ENCODE measurements at places on chromosomes 1 and 21.
A peak's percentile ranks its signal among the peaks of the same experiment; 100 is the strongest.

- no peak for DNase-seq
Observed at GRCh38 chr1:220879509-220880361, 492 bp downstream of the HLX start.

GRCh38 chr1:90114521-90115141 is 119.7 kb downstream of the ZNF326 start:
- DNase-seq, result no peak

GRCh38 chr1:8155528-8156186 is 129.5 kb upstream of the ERRFI1 start:
- no peak for DNase-seq

GRCh38 chr1:2989185-2989584 is 32.1 kb upstream of the ACTRT2 start:
- DNase-seq, result no peak

GRCh38 chr1:240474133-240474614 is 137.8 kb downstream of the GREM2 start:
- DNase-seq, result no peak

- DNase-seq, result no peak
Observed at GRCh38 chr1:153202006-153202405, 1.2 kb upstream of the LELP1 start.

GRCh38 chr1:204615881-204616280 is 69.7 kb downstream of the LRRN2 start:
- DNase-seq, result no peak

DNA sequence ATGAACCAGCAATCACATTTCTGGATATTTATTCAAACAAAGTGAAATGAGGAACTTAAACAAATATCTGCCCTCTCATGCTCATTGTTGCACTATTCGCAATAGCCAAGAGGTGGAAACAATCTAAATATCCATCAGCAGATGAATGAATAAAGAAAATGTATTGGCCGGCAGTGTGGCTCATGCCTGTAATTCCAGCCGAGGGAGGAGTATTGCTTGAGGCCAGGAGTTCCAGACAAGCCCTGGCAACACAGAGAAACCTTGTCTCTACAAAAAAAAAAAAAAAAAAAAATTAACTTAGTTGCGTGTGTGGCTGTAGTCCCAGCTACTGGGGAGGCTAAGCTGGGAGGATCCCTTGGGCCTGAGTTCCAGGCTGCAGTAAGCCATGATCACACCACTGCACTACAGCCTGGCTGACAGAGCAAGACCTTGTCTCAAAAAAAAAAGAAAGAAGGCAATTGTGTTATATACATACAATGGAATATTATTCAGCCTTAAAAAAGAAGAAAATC is 191.4 kb downstream of the AKT3 start:
- DNase-seq, result no peak

DNA sequence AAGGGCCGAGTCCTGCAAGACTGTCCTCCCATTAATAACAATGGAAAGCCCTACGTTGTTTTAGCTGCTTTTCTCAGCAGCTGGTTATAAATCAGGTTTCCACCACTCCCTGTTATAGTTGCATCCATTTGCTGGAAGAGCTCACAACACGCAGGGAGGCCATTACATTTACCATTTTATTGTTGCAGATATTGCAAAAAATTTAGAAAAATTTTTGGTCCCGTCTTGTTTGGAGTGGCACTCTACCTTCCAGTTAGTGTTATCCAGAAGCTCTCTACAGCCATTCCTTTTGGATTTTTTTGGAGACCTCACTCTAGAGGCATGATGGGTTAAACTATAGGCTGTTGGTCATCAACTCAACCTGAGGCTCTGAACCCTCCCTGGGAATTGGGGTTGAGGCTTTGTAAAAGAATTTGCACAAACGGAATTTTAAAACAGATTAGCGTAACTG is 1532.1 kb upstream of the TPTE start:
- DNase-seq, result peak; percentile 79

- DNase-seq, result no peak
Observed at GRCh38 chr1:96772972-96773371, 51.4 kb downstream of the PTBP2 start.

DNA sequence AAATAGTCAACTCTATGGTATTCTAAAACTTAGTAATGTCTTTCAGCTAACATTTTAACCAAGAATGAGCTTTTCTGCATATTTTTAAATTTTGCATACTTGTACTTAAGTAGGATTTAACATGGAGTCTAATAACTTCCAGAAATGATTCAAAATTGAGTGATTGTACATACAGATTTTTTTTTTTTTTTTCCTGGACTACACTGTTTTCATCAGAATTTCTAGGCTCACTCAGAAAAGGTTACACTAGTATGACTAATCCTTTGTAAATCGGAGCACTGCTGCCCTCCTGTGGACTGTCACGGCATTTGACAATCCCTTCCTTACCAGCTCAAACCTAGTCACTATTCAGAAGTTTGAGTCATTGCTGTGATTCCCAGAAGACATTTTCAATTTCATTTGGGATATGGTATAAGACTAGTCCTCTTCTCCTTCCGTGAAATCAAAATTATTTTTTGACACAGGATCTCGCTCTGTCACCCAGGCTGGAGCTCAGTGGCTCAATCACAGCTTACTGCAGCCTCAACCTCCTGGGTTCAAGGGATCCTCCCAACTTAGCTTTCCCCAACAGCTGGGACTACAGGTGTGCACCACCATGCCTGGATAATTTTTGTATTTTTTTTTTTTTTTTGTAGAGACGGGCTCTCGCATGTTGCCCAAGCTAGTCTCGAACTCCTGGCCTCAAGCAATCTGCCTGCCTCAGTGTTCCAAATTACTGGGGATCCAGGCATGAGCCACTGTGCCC is 45.5 kb downstream of the CD46 start:
- peak; percentile 49 for DNase-seq

GRCh38 chr1:37958690-37959089 is 11.8 kb upstream of the INPP5B start:
- no peak for DNase-seq

GRCh38 chr1:157270705-157271274 is 132.6 kb upstream of the ETV3 start:
- DNase-seq, result no peak

GRCh38 chr1:62467092-62467491 is 30.2 kb downstream of the USP1 start:
- no peak for DNase-seq

DNA sequence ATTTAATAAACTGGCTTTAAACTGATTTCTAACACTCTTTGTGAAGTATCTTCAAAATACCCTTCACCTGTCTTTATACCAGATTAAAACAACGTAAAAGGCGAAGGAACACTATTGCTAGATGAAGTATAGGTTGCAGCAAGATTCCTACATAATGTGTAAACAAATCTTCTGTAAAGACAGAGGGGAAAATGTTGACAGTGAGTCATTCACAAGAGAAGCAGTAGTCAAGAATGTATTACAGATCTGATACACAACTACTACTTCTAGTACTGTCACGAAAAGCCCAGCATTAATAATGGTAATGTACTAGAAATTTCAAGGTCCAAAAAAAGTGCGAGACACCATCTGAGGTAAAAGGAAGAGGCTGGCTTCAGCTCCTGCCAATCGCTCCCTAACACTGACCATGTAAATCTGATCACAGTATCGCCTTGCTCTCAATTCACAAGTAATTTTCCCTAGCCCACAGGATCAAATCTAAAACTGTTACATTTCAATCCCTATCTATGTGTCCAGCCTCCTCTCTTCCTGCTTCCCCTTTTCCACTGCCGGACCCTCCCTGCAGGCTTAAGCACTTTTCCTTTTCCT is 290.4 kb downstream of the AKT3 start:
- no peak for DNase-seq

- no peak for DNase-seq
Observed at GRCh38 chr1:228009116-228009827, 2.5 kb downstream of the WNT3A start.

GRCh38 chr1:151568626-151569088 is 28.5 kb downstream of the TUFT1 start:
- DNase-seq, result no peak

- peak; percentile 65 for DNase-seq
Observed at GRCh38 chr1:207868774-207869721, 41.9 kb downstream of the CD34 start.

GRCh38 chr1:4509206-4509605 is 145.2 kb upstream of the AJAP1 start:
- DNase-seq, result no peak

- no peak for DNase-seq
Observed at GRCh38 chr1:152501704-152502103, 8.9 kb upstream of the LCE5A start.

GRCh38 chr21:31873275-31873695 is 465 bp downstream of the HUNK start:
- DNase-seq, result no peak

GRCh38 chr1:204830747-204831146 is 39.9 kb upstream of the NFASC start:
- no peak for DNase-seq

DNA sequence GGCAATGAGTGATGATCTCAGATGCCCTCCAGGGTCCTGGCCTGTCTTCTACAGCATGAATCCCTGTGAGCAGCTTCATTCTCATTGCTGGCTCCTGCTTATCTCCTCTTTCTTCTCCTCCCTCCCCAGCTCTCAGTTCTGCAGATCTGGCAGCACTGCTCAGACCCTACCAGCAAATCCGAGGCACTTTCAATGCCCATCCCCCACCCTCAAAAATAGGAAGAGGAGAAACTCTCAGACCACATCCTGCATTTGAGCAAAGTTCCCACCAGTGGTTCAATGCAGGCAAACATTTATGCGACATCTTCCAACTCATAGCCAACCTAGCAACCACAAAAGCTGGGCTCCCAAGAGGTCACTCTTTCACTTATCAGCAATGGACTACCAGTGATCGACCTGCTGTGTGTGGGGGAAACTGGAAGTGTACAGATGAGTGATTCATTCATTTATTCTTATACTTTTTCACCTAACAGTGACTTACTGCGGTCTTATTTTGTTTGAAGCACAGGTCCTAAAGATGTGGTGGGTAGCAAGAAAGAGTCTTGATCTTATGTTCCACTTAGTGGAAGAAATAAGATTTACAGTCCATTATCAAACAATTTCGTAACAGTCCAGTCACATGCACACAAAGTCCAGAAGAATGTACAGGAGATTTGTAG is 5.8 kb upstream of the CHI3L2 start:
- no peak for DNase-seq

GRCh38 chr1:226692051-226692792 is 46.9 kb downstream of the ITPKB start:
- no peak for DNase-seq

GRCh38 chr1:160657250-160657781 is 10.5 kb upstream of the SLAMF1 start:
- no peak for DNase-seq

DNA sequence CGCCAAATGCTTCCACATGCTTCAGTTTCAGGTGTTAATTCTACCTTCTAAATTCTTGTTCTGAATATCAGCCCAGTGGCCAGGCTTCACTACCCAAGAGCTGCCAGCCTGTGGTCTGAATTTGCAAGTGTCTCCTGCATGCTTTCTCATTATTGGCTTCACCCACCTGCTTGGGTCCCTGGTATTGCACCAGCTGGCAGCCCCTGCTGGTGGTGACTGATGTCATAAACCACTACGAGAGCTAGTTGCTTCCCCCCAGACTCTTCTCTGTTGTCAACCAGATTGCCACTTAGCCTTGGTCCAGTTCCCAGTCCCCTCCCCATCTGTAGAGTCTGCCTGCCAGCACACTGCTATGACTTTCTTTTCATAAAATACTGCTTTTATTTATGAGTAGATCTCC is 197.7 kb upstream of the DUSP10 start:
- DNase-seq, result no peak

DNA sequence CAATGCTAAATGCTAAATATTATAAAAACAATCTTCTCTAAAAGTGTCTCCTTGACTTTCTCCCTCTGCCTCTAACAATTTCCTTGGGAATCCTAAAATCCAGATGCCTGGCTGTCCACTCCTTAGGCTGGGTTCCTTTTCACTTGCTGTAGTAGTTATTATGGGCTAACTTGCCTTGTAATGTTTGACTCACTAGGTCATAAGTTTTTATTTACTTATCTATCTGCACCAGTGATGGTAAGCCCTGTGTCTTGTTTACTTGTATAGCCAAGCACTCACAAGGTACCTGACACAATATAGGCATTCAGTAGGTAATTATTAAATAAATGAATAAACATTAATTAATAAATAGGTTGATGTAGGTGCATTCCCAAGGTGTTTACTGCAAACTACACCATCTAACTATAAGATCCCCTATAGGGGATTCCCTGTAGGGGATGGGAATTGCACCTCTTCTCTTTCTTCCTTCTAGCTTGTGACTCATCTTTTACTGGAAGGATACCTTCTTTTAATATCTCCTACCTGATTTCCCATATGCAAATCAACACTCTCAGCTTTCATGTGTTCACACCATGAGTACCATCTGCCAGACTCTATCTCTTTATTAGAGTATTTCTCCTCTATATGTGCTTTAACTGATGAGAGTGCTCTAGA is 14.7 kb upstream of the CHIA start:
- DNase-seq, result no peak

- DNase-seq, result no peak
Observed at GRCh38 chr1:152986578-152986977, 2.7 kb downstream of the SPRR1A start.

DNA sequence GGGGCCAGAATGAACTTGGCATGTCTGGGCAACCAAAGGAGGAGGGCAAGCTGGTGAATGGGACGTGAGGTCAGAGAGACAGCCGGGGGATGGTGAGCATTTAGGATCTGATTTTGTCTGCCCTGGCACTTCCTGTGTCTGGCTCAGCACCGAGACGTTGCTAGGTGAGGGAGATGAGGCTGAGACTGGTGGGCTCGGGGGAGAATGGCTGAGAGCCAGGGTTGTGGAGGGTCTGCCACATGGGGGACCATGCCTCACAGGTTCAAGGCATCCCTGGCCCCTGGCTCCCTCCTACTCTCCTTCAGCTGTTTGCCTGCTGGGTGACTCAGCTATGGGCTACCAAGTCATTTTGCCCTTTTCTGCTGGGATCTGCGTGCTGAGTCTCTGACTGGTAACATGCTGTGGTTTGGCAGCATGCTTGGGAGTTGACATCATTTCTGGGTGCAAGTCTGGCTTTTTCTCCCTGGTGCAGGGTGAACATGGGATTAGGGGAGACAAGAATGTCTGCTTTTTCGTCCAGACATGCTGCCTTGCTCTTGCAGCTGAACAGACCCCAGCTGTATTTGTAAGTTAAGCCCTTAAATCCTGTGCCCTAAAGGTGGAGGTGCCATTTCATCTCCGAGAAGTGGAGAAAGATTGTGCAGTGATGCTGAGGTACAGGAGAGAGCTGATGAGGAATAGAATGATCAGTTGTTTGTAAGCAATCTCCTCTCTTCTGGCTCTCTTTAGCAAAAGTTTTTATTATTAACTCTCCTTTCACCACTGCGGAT is 17.6 kb downstream of the GALNT2 start:
- no peak for DNase-seq

GRCh38 chr21:44947930-44948331 is 8.1 kb downstream of the SLX9 start:
- no peak for DNase-seq

- DNase-seq, result no peak
Observed at GRCh38 chr21:27076025-27076424, 109.1 kb upstream of the ADAMTS5 start.

All from NCI-H1048 (cell line).